ENCODE measurements at places on chromosomes 4 and X.

DNA sequence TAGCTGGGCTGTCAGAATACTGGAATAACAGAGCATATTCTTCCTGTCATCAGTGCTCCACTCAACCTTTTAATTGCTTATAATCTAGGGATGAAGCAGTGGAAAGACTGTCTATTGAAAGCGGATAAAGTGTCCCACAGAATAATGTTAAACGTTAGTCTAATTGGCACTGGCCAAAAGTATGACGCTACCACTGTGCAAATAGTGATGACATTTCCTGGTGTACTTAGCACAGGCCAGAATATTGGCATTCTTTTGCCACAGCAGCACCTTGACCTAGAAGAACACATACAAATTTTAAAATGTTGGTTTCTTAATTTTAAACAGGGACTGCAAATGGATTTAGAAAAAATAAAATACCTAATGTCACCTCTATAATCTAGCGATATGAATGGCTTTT, 635.2 kb upstream of the SPANXN1 start:
- DNase-seq: no peak

DNA sequence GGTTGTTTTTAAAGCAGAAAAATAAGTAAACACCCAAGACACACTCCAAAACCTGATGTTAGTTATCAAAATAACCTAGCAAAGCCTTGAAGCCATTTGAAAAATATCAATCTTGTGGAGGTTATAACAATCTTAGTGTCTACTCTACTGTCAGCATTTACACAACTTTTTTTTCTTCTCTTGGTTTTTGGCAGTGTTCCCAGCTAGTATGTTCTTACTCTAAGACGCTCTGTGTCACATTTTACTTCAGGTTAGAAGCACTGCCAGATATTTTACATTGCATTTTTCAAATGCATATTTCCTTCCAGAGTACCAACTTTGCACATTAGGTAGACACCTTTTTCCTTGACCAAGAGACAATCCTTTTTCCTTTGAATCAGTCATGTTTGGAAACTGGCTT, 114.0 kb upstream of the INPP4B start:
- DNase-seq: no peak

DNA sequence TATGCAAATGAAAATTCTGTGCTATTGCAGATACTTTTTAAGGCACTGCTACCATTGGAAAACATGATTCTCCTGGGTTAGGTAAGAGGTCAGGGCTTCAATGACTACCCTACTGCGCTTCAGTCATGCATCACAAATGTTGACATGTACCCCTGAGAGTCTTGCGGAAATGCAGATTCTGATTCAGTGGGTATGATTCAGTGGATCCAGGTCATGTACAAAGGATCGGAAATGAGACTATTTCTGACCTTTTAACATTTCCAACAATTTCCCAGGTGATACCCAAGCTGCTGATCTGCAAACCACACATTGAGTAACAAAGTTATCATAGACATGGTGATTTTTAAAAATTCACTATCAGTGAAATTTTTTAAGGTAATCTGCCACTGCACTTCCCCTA, 62.6 kb downstream of the DDX53 start:
- DNase-seq: no peak

DNA sequence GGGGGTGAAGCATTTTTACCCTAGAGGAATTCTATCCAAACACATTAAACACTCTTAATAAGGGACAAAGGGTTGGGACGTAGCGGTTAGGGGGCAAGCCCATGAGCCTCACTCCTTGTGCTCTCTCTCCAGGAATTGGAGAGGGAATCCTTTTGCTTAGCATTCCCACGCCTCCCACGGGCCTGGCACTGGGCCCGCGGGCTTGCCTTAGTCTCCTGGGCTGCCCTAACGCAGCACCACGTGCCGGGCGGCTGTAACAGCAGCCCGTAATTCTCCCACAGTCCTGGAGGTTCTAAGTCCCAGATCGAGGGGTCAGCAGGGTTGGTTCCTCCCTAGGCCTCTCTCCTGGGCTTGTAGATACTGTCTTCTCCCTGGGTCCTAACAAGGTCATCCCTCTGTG, 67.5 kb downstream of the TBL1X start:
- DNase-seq: no peak

DNA sequence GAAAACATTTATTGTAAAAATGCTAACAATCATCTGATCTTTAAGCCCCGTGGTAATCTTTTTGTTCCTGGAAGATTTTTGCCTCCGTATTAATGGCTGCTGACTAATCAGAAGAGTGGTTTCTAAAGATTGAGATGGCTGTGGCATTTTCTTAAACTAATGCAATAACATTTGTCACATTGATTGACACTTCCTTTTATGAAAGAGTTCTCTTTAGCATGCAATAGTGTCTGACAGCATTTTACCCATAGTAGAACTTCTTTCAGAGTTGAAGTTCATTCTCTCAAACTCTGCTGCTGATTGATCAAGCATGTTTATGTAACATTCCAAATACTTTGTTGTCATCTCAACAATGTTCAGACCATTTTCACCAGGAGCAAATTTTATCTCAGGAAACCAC, 26.8 kb upstream of the UGT2B4 start:
- no peak for DNase-seq

- no peak for DNase-seq
These were observed 17.8 kb downstream of the AMER1 start for GRCh38 chrX:64187762-64188150.

DNA sequence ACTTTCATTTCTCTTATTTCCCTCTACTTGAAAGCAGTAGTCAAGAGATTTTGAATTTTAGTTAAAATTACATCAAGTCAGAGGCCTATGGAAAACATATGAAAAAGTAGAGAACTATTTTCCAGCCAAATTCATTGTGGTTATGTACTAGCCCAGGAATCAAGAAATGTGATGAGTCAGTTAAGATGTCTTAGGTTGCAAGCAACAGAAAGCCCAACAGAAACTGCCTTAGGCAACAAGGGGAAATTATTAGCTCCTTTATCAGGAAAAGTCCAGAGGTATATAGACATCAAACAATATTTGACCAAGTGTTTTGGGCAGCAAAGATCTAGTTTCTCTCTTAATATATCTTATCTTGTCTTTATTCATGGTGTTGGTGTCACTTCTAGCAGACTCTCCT, 37.8 kb upstream of the FRMD7 start:
- DNase-seq: no peak

- DNase-seq: no peak
These were observed 5.5 kb upstream of the WFS1 start for GRCh38 chr4:6264225-6264540.

DNA sequence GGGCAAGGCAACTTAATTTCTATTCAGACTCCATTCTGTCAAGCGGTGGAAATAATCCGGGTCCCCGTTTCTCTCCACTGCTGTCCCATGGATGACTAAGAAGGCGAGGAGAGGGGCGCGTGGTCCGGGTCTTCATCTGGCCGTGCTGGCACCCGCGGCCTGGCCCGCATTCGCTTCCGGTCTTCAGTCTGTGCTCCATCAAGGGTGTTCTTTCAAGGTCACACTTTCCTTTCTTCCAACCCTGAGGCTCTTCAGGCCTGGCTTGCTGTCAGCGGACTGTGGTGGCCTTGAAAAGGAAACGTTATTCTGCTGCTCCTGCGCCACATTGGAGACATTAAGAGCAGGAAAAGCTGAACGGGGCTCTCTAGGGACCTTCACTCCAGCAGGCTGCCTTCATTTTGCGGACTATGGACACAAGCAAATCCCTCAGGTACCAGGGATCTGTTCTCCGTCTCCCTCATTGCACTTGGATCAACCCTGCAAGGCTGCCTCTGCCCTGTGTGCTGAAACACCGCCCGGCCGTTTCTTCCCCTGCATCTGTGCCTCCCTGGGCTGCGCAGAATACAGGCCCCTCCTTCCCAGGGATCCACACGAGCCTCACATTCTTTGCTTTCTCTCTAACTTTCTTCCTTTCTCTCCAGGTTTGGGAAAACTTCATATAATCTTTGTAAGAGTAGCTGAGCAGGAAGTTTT, 5.7 kb upstream of the SLC25A4 start:
- DNase-seq: no peak

DNA sequence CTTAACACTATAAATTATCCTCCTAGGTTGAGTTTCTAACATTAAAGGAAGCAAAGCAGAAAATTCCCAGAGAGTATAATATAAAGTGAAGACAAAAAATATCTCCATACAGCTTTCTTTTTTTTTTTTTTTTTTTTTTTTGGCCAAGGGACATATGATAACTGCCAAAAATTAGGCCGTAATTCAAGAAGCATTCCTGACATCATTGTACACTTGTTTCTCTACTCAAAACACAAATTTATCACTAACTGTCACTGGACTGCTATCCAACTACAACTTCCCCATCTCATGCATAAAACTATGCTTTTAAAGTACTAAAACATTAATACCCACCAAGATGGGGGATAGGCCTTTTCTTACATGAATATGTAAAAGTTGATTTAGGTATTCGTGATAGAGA, 77.2 kb downstream of the DCHS2 start:
- no peak for DNase-seq

- DNase-seq: no peak
These were observed 1260.2 kb downstream of the ADGRL3 start for GRCh38 chr4:62460329-62460728.

DNA sequence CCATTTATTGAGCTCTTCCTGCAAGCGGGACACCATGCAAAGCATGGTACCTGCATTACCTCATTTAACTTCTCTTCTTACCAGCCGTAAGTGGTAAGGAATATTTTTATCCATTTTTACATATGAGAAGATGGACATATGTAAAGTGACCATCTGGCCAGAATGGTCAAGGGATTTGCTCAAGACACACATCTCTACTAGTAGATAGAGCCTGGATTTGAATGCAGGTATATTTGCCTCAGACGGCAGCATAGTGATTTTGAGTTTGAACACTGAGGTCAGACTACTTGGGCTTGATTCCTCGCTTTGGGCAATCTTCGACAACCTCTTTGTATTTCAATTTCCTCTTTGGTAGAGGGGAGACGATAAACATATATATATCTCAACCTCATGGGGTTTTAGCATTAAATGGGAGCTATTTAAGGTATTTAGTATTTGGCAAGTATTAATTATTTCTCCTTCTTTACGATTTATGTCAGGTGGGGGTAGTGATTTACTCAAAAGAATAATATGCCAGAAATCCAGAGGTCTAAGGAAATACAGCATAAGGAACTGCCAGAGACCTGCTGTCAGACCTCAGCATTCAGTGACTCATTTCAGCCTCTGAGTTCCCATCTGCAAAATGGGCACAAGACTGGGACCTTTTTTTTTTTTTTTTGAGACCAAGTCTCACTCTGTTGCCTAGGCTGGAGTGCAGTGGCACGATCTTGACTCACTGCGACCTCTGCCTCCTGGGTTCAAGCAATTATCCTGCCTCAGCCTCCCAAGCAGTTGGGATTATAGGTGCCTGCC, 34.6 kb upstream of the CHRNA9 start:
- DNase-seq: no peak

- DNase-seq: no peak
These were observed 18.5 kb downstream of the GC start for GRCh38 chr4:71765350-71765749.

DNA sequence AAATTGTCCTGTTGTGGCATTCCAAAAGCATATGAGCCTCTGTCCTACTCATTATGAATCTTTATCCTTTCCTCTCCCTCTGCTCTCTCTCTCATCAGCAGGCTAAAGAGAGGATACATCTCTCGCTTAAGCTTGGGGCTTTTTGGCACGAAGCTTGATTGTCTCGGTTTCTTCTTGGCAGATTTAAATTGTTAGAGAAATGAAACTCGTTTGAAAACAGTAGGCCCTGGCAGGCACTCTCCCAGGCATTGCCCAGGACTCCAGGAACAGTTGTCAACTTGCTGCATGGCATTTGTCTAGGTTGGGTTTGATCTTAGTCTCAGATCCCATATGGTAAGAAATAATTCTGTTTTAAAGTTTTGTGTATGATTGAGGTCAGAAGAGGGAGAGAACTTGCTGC, 35.5 kb downstream of the NAA11 start:
- DNase-seq: no peak

DNA sequence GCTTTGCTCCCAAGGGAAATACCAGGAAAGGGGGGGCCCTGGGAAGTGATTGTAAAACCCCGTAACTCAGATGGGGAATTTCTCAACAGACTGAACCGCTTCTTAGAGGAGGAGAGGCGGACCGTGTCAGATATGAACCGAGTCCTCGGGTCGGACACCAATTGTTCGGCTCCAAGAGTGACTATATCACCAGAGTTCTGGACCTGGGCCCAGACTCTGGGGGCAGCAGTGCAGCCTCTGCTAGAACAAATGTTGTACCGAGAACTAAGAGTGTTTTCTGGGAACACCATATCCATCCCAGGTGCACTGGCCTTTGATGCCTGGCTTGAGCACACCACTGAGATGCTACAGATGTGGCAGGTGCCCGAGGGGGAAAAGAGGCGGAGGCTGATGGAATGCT, 1.0 kb downstream of the PNMA3 start:
- no peak for DNase-seq

- no peak for DNase-seq
These were observed 34.7 kb upstream of the SPON2 start for GRCh38 chr4:1207157-1207470.

- no peak for DNase-seq
These were observed 391 bp upstream of the IDUA start for GRCh38 chr4:986428-986878.

- no peak for DNase-seq
These were observed 175.5 kb downstream of the DHRSX start for GRCh38 chrX:2325076-2325784.

DNA sequence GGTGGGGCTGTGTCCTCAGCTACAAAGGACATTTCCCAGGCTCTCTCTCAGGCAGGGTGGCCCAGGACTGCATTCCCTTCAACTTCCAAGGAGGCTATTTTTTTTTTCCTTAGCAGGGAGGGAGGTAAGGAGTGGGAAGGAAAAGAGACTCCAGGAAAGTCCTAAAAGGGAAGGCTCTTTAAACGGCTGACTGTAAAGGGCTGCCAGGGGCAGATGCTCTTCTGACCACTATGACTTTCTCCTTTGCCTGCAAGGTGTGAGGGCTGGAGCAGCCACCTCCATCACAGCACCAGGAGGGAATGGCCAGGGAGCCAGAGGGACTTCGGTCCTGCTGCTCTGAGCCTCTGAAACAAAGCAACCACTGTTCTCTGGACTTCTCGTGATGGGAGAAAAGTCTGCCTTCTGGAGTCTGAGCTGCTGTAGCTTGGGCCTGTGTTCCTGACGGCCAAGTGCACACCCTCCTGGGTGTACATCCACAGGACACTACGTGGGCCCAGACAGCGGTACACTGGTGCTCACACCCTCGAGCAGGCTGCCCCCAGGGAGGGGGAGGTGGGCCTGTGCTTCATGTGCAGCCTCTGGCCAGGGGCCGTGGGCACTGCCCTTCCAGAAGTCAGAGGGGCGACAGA, 17.9 kb downstream of the NAT8L start:
- DNase-seq: no peak

All from cortex of kidney (tissue), 1 donor.